SJCRH30 (cell line): ENCODE measurements at places on chromosomes 11 and 22. TPM values are rescaled to one million over a fixed set of nuclear protein-coding genes. Genes with fewer than 3 reads are reported as not detected.

Gene C1QTNF6
- total RNA-seq = 0.08 TPM in 1 of 2 replicates, not detected in the other

Gene MIAT
- 1.3 and 1.9 TPM in 2 replicates for total RNA-seq

Gene MMP27
- total RNA-seq = not detected in 2 replicates

DNA sequence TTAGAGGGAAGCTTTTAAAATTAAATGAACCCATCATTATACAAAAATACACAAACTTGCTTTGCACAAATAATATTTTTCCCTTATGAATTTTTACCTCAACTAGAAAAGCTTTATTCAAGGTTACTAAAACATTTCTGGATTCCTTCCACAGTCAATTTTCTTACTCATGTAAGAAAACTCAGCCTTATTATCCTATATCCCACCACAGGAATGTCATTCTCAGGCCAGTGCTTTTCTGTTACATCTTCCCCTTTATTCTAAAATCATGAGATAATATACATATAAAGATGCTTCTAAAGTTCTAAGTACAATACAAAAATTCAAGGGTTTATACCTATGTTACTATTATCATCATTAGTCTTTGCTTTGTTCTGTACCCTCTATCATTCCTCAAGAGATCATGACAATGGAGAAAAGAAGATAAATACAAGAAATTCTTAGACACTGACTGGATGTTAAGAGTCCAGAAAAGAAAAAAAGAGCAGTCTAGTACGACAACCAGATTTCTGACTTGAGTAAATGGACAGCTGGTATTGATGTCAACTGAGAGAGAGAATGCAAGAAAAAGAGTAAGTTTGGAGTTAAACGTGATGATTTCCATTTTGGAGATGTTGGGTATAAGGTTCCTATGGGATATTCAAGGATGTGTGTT, 60.3 kb downstream of the MTMR2 start:
- no peak for DNase-seq
- no peaks in the 10 kb centered on the region for H3K4me1 ChIP-seq
- peaks cover 4% of the 10 kb centered on the region; the same call in 1 of the 2 replicates for H3K36me3 ChIP-seq

DNA sequence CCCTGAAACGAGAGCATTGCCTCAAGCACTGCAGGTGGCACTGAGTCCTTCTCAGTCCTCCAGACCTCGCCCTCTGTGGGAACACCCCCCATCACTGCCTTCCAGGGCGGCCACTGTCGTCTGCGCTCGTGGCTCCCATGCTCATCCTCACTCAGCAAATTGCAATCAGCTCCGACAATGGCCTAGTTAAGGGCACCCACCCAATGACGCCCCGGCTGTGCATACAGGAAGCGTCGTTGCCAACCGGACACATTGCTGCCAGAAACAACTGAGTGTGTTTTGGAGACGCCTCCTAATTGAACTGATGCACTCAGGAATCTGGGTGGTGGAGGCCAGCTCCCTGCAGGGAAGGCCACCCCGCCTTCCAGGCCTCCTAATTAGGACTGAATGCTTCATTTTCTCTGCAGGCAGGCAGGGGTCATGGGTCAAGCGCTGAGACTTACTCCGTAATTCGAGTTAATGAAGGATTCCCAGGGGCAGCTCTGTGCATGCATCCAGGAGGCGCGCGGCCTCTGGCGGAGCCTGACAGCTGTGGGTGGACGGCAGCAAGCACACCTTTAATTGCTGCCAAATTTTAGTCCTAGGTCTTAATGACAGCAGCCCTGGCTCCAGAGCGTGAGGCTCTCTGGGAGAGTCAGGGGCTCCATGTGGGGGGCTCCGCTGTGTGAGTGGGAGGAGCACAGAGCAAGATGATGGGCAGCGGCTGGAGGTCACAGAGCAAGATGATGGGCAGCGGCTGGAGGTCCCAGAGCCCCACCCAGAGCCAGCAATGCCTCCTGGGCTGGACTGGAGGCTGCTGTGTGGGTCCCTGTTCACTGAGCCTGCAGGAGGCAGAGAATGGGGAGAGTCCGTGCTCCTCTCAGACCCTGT, 199.0 kb downstream of the BRD1 start:
- H3K4me1 ChIP-seq = 0 out of 2 replicates have a peak, but pooled peaks cover 3% of the 10 kb centered on the region
- DNase-seq = peak; percentile 34
- no peak overlapping the region for H3K27ac ChIP-seq
- peaks cover 66% of the 10 kb centered on the region for H3K27me3 ChIP-seq
- no peaks in the 10 kb centered on the region for H3K36me3 ChIP-seq

DNA sequence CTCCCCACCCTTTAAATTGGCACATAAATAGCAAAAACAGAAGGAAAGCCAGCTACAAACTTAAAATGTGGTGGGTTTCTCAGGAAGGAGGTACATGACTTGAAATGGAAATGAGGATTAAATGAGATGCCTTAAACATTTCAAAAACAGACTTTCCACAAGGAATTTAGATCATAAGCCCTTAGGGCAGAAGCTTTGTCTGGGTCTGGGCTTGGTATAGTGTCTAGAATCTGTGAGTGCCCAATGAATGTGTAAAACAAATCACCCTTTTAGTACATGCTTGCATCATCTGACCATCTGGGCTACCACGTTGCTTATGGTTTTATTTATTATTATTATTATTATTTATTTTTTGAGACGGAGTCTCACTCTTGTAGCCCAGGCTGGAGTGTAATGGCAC, 37.1 kb upstream of the CREB3L1 start:
- no peak for DNase-seq
- no peak overlapping the region for H3K27ac ChIP-seq
- no peaks in the 10 kb centered on the region for H3K27me3 ChIP-seq
- H3K4me3 ChIP-seq = no peak overlapping the region
- H3K36me3 ChIP-seq = no peaks in the 10 kb centered on the region
- peaks cover 4% of the 10 kb centered on the region; the same call in 1 of the 2 replicates for H3K4me1 ChIP-seq
